ENCODE measurements at places on chromosomes 12 and 14.

DNA sequence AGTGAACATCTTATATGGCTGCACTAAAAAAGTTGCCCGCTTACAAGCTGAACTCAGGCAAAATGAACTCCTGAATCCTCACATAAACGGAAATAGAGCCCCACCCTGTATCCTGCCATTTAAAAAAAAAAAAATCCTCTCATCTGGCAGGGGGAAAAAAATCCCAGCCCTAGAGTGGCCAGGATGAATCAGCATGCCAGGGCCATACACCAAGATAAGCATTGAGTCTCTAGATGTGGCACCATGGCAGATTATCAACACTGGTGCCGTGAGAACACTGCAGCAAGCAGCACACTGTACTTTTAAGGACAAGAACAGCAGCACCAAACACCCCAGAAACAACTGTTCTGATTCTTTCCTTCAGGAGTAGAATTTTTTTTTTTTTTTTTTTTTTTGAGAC lies 65.5 kb downstream of the RASSF3 start:
- no peak for DNase-seq

DNA sequence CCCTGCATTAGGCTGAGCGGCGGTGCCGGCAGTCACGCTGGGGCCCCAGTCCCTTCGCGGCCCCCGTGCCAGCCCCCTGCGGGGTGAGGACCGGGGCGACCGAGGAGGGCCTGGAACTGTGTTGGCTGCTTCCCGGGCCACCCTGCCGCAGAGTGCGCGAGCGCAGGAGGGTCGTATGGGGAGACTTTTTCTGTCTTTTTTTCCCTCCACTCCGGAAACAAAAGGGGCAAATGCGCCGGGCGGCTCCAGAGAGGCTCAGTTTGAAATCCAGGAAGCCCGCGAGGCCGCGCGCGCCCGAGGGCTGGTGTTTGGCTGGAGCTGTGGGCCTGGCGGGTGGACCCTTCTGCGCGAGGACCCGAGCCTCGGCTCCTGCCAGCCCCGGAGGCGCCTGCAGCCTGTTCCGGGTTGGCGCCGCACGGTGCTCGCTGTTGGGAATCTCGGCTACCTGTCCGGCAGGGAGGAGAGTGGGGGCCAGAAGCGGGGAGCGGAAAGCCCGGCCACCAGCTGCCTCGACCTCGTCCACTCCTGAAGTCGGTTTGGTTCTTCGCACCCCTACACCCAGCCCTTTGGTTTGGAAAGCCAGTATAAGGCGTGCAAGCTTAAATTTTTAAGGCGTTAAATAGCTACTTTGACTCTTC lies 638 bp downstream of the PLEKHG3 start:
- DNase-seq = no peak

GRCh38 chr14:90940318-90940962 lies 120.0 kb downstream of the RPS6KA5 start:
- no peak for DNase-seq

GRCh38 chr14:33315721-33316120 lies 377.0 kb downstream of the NPAS3 start:
- DNase-seq = no peak

DNA sequence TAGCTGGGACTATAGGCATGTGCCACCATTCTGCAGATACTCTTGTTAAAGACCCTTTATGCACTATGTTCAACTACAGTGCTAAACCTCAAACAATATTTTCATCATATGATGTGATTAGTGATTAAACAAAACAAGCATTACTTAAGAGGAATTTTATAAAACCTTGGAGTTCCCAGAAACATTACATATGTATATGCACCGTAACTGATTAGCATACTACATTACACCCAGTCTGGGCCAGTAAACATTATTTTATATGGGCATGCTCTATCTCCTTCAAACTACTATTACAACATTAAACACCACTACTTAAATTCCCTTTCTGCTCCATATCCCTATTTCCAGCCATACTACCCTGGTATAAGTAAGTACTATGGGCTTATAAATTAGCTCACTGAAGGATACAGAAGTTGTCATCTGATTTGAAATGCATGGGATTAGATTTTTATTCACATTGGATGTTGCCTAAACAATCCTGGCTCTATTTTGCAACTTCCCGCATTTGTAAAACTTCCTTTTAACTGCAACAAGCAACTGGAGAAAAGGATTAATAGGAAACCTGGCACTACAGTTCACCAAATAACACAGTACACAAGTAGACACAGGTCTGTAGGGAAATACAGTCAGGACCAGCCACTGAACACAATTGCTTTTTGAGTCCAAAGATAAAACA lies 205.8 kb downstream of the MED13L start:
- no peak for DNase-seq

DNA sequence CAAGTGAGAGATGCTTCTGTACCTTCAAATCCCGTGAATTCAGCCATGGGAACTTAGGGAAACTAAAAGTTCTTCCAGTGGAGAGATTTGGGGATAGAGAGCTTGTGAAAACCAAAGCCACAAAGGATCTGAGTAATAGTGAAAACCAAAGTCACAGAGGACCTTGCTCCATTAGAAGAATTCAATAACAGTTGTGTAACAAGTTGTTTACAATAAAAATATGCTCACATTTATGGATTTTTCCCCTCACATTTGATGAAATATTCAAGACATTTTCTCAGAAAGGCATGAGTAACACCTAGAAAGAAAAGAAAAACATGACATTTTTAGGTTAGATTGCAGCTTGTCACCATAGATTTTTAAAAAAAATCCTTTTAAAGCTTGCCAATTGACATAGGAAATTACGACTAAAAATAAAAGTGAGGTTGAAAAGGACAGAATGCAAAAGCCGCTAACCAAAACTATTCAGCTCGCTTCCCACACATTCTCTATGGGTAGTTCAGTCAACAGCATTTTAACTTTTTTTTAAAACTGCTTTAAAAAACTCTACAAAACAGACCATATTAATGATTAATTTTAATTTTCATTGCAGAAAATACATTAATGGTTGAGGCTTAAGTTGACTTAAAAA lies 113.2 kb downstream of the CAND1 start:
- no peak for DNase-seq

- no peak for DNase-seq
These were observed 20.9 kb downstream of the ACTR6 start for GRCh38 chr12:100221523-100221922.

DNA sequence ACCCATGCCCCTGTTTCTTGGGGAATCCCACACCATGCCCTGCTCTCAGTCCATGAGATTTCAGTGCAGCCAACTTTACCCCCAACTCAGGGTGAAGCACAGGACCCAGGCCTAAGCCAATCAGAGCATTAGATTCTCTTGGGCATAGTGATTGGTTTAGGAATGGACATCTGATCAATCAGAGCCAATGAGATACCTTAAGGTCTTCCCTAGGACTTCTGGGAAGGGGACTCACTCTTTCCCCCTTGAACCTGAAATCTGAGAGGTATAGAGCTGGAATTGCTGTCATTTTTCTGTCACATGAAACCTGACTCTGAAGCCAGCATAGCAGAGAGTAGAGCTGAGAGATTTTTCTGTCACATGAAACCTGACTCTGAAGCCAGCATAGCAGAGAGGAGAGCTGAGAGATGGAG lies 127.1 kb downstream of the ZFP36L1 start:
- DNase-seq = no peak

DNA sequence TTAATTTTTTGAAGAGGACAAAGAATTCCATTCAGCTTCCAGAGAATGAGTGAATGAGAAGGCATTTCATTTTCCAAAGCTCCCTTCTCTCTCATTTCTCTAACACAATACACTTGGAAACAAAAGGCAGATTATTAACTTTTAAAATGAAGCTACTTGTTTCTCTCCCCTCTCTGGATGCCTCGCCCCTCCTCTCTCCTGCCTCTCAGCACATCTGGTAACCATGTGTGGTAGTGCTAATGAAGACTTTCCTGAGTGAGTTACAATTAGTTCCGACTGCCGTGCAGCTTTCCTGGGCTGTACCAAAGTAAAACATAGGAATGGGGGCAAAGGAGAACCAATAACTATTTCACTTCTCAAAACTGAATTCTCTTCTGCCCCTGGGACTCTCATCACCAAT lies 84.7 kb upstream of the SOX5 start:
- no peak for DNase-seq

- no peak for DNase-seq
These were observed 798.0 kb upstream of the MGAT4C start for GRCh38 chr12:87054226-87054625.

- DNase-seq = no peak
These were observed 367.1 kb upstream of the MGAT4C start for GRCh38 chr12:86623267-86623666.

DNA sequence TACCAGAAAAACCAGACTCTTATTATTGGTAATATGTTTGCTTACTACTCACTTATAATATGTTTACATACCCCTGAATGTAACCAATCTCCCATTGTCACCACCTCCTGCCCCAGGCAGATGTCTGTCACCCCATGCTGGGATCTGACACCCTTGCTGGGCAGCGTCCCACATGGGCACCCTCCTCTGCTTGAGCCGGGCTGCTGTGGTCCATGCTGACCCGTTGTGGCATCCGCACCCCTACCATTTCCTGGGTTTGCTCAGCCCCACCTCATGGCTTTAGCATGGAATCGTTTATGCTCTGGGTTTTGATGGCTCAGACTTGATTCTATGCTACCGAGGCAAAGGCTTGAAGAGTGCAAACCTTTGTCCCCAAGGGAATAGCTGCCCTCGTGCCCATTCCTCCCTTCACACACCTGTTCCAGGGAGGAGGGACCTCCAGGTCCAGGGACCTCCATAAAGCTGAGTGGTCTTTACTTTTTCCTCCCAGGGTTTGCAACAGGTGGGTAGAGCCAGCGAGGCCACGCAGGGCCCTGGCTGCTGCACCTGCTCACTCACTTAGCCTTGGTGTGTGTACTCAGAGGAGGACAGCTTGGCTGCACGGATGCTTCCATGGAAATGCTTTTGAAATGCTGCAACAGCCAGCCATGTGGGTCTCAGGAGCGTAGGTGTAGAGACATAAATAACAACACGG lies 68.7 kb downstream of the PRMT8 start:
- no peak for DNase-seq

DNA sequence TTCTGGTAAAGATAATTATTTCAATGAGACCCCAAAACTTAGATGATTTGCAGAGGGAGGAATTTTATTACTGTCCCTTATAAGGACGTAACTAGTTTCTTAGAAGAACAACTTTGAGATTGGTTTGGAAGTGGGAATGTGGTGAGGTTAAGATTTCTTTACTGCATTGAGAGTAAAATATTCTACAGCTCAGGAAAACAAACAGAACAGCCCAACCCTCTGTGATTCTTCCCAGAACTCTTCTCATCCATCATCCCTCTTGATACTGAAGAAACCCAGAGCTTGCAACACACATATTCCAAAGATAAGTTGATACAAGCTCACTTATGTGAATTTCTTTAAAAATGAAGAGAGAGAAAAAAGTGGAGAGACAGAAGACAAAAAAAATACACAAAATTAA lies 234.2 kb downstream of the CRADD start:
- no peak for DNase-seq

- DNase-seq = no peak
These were observed 8.1 kb downstream of the AEBP2 start for GRCh38 chr12:19447386-19447785.
